ENCODE measurements at places on chromosomes 2 and 18.

DNA sequence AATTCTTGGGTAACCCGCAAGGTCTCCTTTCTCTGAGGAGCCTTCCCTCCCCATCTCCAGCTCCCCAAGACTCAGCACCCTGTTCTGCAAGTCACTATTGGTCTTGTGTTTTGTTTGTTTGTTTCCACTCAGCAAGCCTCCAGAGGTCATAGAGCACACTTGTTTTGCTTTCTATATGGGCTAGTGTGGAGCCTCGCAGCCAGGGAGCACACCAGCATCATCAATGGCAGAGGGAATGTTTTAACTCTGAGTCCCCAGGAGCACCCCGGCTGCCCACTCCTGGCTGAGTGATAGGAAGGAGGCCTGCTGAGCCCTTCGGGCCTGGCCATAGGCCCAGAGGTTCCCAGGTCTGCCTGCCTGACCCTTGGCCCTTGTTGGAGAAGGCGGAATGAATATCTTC is 36.6 kb downstream of the GLI2 start:
- DNase-seq, result no peak

- no peak for DNase-seq
Observed at GRCh38 chr2:10732924-10733565, 11.6 kb downstream of the ATP6V1C2 start.

DNA sequence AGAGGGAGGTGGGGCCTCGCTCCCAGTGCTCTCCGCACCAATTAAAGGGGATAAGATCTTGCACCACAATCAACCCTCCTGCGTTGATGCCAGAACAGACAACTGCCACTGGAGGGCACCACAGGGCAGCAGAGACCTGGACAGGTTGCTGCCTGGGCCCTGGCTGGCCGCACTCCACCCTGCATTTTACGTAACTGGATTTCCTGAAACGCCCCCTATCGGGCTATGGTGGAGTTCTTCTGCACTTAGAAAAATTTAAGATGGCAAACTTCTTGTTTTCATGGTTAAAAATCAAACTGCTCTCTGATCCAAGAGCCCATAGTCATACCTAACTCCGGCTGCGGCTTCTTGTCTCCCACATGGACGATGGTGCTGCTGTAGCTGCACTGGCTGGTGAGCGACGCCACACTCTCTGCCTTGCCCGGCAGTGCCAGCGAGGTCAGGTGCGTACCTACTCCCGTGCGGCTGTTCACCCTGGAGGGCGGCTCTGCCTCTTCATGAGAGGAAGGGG is 16.8 kb upstream of the HES6 start:
- peak; percentile 79 for DNase-seq

DNA sequence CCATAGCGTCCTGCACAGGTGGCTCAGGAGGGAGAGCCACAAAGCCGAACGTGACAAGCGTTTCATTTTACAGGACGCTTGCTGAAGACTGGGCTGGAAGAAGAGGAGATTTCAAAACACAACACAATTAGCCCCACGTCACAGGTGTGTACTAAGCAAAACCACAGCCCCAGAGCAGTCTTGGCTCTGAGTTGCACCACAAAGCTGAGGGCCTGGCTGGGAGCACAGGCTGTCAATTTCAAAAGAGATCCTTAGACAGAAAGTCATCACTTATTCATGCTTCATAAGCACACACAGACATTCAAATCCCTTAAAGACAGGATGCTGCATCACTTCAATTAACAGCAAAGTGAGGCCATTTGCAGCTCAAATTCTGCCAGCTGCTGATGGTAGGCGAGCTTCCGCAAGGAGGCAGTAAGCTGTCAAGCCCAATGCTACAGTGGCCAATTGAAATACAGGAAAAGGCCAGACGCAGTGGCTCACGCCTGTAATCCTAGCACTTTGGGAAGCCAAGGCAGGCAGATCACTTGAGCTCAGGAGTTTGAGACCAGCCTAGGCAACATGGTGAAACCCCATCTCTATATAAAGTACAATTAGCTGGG is 79.6 kb downstream of the SKA1 start:
- DNase-seq, result no peak

- DNase-seq, result no peak
Observed at GRCh38 chr2:127778850-127779249, 32.1 kb downstream of the WDR33 start.

DNA sequence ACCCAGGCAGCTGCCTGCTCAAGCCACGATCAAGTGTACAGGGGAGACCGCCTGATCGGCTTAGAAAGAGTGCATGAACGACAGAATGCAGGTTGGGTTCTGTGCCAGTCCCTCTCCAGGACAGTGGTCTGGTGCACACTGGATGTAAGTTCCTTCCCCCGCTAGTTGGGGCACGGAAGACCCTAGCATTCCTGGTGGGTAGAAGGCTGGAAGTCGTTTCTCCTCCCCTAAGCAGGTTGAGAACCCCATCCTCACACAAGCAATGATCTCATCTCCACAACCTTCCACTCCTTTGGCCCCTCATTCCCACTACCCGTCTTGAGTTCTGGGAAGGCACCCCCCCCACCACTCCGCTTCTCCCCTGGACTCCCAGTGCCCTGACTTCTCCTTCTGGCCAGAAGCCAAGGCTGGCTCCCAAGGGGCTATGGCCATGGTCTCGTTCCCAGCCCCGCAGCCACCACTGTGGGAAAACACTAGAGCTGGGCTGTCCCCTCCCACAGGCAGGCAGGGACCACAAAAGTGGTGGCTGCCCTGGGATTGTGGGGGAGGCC is 1.4 kb upstream of the ANKRD39 start:
- no peak for DNase-seq

GRCh38 chr2:226312155-226312554 is 487.5 kb downstream of the IRS1 start:
- DNase-seq, result no peak

DNA sequence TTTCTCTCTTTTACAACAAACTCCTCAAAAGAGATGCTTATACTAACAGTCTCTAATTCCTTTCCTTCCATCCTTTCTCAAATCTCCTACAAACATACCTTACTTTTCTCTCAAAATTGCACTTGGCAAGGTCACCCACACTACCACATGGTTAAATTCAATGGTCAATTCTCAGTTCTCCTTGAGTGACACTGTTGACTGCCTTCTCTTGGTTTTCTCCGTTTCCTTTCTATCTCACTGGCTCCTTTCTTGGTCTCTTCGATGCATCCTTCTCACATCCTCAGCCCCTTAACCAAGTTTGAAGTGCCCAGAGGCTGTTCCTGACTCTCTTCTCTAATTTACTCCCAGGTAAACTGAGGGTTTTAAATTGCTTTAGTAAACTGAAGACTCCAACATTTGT is 12.5 kb downstream of the C1D start:
- DNase-seq, result no peak

- DNase-seq, result no peak
Observed at GRCh38 chr2:148971547-148971946, 67.0 kb upstream of the LYPD6B start.

DNA sequence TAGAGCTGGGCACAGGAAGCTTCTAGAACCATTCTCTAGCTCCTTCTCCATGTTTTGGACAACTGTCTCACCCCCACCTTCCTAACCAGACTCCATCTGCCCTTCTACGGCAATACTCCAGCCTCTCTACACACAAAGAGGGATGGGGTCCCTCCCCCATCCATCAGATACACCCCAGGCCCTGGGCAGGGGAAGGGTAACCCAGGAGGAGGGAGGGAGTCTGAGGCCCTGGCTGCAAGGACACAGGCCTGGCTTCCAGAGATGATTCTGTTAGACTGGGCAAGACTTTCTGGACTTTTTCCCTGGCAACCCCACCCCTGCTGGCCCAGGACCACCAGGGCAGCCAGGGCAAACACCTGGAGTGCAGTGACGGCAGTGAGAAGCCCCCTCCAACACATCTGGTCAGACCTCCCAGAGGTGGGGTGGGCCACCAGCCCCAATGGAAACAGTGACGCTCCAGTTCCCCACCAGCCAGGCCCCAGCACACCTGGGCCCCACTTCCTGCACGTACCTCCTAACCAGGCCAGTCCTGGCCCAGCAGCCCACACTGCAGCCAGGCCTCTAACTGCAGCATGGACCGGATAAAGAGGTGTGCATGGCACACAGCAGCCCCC is 6.5 kb downstream of the CYP26B1 start:
- DNase-seq, result no peak

GRCh38 chr2:127314193-127314988 is 20.4 kb upstream of the ERCC3 start:
- DNase-seq, result no peak

GRCh38 chr2:98530114-98530513 is 78.2 kb downstream of the COA5 start:
- no peak for DNase-seq

DNA sequence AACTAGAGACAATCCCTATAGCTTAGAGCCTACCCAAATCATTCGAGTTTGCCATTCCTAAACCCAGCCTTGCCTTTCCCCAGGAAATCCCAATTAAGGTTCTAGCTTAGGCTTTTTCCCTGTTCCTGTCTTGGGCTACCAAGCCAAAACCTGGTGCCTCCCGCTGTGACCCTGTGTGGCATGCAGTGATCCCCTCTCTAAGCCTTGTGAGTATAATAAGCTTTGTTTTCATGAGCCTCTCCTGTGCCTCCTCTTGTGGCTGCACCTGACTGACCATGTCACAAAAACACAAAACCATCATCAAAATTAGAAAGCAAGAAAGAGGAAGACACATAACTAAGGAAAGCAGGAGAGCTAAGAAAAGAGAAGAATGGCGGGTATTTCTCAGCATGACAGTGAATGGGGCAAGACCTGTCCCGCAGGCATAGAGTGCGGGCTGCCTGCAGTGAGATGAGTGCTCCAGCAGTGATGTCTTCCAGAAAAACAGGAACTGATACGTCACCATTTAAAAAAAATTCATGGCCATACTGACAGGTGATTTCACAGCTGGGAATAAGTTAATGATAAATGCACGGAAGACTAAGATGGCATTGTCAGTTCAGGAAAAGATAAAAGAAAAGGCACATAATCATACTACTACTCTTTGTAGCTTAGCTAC is 9.2 kb upstream of the PAIP2B start:
- no peak for DNase-seq

DNA sequence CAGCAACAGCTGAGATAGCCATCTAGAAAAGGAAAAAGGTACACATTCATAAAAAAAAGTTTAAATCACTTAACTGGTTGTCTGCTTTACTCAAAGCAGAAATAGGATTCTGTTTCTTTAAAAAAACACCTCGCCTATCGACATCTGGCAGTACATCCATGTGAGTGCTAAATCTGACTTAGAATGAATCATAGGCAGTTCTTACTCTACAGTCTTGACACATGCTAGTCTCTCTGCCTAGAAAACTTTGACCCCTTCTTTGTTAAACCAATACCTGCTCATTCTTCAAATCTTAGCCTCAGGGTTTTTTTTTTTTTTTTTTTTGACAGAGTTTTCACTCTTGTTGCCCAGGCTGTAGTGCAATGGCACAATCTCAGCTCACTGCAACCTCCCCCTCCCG is 37.1 kb upstream of the GPR75 start:
- DNase-seq, result peak; percentile 12

DNA sequence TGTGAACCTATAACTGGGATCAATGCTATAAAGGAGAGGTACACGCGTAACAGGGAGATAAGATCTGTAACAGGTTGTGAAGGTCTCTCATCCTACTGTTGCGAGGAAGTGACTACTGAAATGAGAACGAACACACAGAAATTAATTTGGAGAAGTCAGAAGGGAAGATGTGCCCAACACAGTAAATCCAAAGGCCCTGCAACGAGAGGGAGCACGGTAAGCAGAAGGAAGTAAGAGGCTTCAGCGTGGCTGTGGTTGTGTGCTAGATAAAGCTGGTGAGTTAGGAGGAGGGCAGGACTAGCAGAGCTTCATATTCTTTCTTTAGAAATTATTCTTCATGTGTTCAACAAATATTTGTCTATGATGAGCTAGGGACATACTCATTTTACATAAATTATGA is 2.5 kb upstream of the ATG16L1 start:
- no peak for DNase-seq

DNA sequence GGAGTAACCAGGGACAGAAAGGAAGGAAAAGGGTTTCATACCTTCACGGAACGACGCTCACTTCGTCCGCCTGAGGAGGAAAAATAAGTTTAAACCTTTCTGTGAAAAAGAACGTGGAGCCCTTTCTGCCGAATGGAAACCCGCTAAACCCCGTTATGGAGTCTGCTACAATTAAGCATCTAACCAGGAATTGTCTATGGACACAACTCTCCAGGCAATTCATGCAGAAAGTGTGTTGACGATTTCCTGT is 528 bp upstream of the PPP4R3B start:
- DNase-seq, result no peak

DNA sequence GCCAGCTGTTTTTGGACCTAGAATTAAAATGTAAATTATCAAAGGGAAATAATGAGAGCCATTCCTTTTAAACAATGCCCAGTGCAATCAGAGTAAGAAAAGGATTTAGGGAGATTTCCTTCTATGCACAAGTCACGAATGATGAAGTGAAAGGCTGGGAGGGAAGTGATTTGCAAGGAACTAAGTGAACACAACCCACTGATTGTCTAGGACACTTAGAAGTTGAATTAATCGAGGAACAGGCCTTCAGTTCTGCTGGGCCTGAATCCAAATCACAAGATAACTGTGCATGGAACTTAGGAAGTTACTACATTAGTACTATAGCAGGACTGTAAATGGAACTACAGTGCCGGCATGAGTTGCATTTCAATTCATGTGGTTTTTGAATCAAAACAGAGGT is 17.7 kb downstream of the MAP2 start:
- DNase-seq, result no peak

GRCh38 chr2:26002632-26003310 is 20.5 kb upstream of the KIF3C start:
- DNase-seq, result no peak

DNA sequence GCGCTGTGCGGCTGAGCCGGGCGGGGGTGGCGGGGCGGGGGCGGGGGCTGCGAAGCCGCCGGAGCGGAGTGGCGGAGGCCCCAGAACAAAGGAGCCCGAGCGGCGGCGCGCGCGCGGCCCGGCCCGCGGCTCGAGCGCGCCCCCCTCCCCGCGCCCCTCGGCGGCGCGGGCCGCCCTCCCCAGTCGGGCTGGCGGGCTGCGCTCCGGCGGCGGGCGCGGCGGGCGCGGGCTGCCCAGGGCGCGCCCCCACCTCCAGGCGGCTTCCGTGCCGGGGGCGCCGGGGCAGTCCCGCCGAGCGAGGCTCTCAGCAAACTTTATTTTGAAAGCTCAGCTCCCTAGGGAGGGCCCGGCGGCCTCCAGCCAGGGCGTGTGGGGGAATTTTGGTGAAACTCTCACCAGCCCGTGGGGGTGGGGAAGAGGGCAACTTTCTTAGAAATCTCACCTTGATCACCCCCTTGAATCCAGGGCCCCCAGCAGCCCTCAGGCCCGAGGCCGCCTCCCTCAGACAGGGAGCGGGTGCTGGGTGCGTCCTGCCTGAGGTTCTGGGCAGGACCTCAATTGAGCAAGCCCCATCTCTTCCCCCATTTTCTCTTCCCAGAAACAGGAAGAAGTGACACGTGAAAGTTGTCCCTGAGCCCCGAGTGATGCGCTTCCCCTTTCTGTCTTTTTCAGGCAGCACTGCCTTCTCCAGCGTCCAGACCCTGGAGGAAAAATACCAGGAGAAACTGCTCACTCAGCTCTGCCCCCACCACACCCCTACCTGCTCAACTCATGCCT is 786 bp downstream of the TET3 start:
- peak; percentile 53 for DNase-seq

DNA sequence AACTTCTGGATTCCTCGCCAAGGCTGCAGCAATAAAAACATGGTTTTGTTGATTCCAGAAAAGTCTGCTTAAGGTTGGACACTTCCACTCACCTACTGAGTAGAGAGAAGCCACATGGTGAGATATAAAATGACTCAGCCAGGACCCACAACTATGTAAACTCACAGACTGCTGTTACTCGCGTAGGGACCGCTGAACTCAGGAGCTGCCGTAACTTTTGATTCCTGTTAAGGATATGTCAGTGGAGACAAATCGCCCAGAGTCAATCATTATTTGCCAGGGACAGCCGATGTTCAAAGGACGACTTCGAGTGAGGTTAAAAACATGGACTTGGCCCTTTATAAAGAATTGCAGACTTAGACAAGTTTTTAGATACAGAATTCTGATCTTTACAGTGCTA is 25.6 kb downstream of the CYB5A start:
- no peak for DNase-seq
